ENCODE measurements at places on chromosomes 2 and 18.

- DNase-seq: no peak
Measured at GRCh38 chr2:99640635-99641151, 150.9 kb upstream of the REV1 start.

- no peak for DNase-seq
Measured at GRCh38 chr18:59072727-59073421, 66.8 kb upstream of the SEC11C start.

DNA sequence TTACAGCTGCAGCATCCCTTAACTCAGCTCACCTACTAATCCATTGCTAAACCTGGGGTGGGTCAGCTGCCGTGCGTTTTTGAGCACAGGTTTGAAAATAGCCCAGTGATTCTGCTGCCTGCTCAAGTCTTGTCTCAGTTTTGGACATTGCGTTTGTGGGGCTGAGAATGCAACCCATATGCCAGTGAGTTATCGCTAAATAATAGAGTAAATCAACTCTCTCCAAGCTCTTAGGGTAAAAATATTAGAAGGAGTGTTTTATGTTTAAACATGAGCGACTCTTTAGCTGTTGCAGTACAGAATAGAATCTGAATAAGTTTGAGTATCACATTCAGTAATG, 2.1 kb downstream of the TSHZ1 start:
- DNase-seq: no peak

- DNase-seq: no peak
Measured at GRCh38 chr18:76463872-76464271, 31.2 kb downstream of the ZNF516 start.

GRCh38 chr2:91839904-91840868, 3031.0 kb upstream of the TEKT4 start:
- no peak for DNase-seq

GRCh38 chr2:18598848-18599484, 9.6 kb upstream of the NT5C1B start:
- DNase-seq: no peak

DNA sequence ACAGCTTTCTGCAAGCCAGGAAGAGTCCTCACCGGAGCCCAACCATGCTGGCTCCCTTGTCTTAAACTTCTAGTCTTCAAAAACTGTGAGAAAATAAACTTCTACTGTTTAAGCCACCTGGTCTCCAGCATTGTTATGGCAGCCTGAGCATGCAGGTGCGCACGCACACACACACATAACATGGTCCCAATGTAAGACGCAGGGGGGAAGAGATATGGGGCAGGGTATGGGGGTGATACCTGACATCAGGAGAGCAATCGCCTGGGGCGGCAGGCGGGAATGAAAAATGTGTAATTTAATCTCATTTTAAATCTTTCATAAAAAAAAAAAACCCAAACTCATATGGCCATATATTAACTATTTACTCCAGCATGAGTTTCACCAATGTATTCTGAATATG, 18.0 kb downstream of the HJURP start:
- DNase-seq: no peak

DNA sequence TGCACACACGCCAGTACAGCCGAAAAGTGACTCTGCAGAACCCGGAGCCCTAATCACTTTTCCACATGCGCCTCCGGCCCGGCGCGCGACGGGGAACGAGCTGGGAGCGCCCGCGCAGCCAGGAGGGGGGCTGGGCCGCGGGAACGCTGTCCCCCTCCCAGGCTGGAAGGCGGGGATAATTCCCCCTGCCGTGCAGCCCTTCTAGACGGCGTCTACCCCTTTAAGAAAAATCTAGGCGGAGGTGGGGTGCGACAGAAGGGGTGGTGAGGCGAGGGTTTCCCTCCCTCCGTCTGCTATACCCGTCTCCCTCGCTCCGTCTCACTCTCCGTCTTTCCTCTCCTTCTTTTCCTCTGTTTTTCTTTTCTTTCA, 2.4 kb downstream of the CYP26B1 start:
- no peak for DNase-seq

GRCh38 chr2:220064111-220065030, 436.9 kb downstream of the SLC4A3 start:
- DNase-seq: no peak

GRCh38 chr2:16313235-16313975, 352.2 kb downstream of the CYRIA start:
- no peak for DNase-seq

- DNase-seq: no peak
Measured at GRCh38 chr2:161710131-161710915, 86.1 kb downstream of the SLC4A10 start.

DNA sequence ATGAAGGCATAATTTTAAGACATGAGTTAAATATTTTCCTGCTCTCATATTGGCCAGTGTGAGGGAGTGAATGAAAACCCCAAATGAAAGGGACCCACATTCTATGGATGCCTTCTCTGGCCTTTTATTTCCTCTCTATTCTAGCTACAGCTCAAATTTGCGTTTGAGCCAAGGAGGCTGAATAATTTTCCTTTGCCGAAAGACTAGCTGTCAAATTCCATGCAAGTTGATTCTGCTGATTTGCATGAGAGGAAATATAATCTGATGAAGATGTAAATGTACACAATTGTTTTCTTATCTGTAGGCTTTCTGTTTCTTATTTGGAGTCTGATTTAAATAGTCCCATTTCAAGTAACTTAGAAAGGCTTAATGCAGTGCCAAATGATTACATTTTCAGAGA, 438.4 kb upstream of the SPRED2 start:
- DNase-seq: no peak

DNA sequence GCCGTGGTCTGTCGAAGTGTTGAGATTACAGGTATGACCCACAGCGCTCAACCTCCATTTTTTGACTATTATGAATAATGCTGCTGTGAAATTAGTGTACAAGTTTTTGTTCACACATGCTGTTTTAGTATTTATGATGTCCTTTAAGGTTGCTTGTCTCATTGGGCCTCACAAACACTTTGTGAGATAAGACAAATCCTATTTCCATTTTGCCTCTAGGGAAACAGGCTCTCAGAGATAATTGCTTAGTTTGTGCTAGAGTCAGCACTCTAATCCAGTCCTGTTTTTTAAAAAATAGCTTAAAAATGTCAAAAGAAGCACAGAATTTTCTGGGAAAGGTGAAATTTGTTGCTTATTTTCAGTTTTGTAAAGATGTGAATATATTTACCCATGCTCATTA, 43.3 kb upstream of the CUL3 start:
- no peak for DNase-seq

GRCh38 chr18:13035249-13035914, 44.2 kb downstream of the CEP192 start:
- DNase-seq: no peak

DNA sequence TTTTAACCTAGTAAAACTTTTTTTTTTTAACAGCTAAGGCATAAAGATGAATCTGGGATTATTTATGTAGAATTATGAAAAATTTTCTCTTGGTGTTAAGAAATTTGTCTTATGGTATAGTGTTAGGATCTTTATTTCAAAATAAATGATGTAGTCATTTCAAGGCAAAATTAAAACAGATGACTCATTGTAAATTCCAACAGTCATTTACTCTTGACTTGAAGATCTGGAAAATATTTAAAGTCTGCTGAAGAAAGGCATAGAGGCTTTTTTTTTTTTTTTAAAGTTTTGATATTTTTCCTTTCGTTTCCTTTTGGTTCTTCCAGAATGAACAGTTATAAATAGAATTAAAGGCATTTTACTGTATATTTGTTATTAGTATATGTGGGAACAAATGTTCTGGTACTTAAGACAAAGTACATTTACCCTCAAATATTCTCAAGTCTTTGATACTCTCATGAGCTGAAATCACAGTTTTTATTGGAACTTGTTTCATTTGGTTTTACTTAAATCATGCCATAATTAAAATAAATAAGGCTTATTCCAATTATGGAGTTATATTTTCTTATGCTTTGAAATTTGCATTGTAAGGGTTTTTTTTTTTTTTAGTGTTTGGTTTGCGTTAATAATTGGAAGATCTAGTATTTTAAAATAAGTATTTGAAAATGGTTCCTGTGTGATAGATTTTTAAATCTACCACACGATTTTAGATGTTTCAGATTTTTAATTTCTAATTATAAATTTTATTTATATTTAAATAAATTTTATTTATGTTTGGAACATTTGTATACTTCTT, 29.9 kb downstream of the GLS start:
- DNase-seq: no peak

DNA sequence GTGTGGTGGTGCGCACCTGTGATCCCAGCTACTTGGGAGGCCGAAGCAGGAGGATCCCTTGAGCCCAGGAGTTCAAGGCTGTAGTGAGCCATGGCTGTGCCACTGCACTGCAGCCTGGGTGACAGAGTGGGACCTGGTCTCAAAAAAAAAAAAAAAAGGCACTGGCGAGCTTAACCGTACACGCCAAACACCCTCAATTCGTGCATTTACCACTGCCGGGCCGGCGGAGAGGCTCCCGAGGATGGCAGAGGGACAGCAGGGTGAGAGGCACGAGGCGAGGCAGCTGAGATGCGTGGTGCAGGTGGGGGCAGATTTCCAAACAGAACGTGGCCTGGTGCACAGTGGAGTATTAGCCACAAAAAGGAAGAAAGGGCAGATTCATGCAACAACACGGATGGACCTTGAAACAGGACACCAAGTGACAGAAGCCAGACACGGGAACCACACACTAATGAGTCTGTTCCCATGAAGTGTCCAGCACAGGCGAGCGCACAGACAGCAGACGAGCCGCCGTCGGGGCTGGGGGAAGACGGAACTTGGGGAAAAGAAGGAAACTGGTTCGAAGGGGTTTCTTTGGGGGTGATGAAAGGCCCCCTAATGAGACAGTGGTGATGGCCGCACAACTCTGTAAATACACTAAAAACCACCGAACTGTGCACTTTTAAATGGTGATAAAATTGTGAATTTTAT, 27.4 kb downstream of the SLC66A2 start:
- no peak for DNase-seq

DNA sequence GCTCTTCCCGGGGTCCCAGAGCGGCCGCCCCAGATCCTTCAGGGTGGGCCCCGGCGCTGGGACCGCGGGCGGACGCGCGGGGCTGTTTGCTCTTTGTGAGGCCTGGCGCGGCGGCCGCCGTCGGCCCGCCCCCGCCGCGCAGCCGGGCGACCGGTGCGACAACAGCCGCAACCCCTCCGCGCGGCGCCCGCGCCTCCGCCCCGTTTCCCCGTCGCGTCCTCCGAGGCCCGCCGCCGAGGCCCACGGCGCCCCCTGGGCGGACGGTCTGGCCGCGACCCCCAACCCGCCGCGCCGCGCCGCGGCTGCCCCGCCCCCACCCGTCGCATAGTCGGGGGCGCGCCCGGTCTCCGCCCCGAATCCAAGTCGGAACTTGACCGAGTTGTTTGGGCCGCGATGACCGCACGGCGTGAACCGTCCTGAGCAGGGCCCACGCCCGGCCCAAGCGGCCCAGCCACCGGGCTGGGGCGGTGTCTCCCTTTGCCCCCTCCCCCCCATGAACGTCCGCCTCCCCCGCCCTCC, 448 bp downstream of the YPEL5 start:
- DNase-seq: no peak

All from NCI-H187 treated with DMSO at 0.1 percent for 48 hours (cell line).